Smooth muscle cell of the brain vasculature (primary cell): ENCODE measurements at places on chromosomes 13 and 19.

DNA sequence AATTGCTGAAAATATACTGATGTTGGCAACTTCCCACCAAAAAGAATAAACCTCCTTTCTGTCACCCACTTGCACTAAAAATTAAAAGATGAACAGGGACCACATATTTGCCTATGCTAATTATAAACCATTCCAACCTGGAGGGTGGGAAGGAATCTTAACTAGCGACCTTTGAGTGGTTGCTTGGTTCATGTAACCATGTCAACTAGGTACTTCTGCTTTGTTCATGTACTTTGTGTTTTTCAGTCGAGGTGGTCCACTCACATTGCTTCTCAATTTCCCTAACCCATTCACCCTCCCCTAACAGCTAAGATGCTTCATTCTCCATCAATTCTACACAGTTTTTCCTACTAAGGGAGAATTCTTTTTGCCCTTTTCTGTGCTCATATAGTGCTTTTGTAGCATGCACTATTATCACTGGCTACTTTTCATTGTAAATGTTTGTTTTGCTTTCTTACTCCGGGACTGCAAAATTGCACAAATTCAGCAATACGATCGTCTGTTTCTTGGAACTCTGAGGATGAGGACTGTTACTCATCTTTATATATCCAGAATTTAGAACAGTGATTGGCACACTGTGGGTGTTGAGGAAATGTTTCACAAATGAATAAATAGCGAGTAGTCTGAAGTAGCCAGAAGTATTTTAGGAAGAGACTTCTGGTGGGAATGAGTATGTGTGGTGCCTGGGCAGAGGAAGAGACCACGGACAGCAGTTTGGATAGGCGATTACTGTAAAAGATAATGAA is 187.5 kb downstream of the GPC6 start:
- DNase-seq = no peak

GRCh38 chr13:73331556-73331955 is 272.8 kb downstream of the KLF5 start:
- DNase-seq = no peak

- no peak for DNase-seq
Measured at GRCh38 chr19:44576843-44577565, 36.4 kb upstream of the IGSF23 start.

DNA sequence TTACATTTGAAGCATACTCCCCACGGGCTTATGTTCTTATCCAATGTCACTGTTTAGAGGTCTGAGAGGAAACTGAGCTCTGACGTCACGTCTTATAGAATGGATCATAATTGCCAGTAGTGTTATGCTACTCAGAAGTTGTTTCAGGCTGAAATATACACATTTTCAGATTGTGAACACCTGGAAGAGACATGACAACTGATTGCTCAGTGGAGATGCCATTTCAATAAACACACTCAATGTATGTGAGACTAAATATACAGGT is 17.3 kb downstream of the FLT1 start:
- DNase-seq = no peak

DNA sequence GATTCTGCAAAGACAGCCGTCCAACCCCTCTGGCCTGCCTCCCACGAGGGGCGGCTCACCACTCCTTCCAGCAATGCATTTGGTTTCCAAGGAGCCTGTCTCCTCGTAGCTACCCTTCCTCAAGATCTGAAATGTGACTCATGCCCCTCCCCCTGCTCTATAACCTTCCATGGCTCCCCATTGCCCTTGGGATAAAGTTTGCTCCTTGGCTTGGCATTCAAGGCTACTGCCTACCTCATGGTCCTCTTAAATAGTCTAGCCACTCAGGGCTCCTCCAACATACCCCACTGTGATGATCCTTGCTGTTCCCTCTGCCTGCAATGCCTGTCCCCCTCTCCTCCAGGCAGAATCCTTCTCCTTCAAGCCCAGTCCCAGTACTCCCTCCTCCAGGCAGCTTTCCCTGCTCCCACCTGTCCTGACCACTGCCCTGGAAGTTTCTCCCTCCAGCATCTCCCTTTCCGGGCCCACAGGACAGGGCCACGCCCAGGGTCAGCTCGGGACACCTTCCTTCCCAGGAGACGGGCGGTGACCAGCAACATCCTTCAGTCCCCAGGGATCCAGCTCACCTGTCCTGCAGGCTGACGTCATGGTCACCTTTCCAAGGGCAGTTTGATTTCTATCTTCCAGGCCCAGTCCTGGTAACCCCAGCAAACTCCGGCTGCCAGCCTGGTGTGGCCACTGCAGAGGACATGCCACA is 19.2 kb upstream of the SEMA6B start:
- DNase-seq = no peak

- no peak for DNase-seq
Measured at GRCh38 chr13:66329988-66330451, 900.1 kb downstream of the PCDH9 start.

DNA sequence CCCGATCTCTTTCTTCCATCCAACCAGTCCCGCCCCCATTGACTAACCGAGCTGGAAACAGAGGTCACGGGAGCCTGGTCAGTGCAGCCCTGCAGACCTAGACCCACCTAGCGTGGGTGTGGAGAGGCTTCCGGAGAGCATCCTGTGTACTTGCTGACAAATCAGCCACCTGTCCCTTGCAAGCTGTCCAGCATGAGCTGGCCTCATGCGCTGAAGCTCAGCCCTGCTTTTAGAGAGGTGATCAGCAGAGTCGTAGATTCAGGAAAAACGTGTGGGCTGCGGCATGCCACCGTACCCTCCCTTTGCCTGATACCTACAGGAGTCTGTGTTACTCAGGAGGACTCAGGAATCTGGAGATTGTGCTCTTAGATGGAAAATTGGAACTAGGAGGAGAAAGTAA is 80.3 kb upstream of the UQCRFS1 start:
- DNase-seq = no peak

- no peak for DNase-seq
Measured at GRCh38 chr13:25691654-25692053, 319.9 kb downstream of the ATP8A2 start.

DNA sequence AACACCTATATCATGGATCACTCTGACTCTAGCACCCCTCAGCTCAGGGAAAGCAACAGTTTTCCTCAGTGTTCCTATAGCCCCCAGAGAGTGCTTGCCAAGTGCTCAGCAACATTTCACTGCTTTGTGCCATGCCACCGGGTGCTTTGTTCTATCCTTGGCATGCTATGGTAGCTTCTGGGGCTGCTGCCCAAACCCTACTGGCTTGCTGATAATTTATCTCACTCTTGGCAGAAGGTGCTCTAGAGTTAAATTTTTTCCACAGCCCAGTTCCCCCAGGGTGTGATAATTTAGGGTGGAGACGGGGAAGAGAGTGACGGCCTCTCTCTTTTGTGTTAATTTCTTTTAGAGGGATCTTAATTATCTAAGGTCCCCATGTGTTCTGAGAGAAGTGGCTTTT is 12.6 kb upstream of the CSNK1A1L start:
- DNase-seq = no peak

DNA sequence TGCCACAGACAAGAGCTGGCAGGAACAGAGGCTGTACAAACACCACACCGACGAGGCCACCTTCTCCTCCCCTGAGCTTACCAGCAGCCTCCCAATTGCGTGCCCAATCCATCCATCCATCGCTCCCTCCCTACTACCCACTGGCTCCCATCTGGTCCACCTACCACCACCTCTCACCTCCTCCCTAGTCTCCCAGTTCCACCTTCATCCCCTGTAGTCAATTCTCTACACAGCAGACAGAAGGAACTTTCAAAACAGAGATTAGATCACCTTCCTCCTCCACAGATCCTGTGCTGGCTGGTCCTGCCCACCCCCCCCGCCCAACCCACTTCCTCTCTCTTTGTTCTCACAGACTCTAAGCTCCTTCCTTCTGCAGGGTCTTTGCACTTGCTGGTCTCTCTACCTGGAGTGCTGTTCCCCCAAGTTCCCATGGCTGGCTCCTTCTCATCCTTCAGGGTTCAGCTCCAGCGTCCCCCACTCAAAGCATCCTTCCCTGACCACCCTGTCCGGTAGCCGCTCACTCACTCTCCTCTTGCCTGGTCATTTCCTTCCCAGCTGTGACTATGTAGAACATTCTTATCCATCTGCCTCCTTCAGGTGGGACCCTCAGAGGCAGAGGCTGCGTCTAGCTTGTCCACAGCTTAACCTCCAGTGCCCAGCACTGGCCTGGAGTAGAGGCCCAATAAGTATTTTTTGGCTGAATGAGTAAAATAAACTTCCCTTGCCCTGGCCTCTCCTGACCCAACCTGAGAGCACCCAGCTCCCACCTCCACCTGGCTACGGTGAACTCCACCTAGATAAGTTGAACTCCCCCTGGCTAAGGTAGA is 23.0 kb downstream of the PIN1 start:
- no peak for DNase-seq
